ENCODE measurements at places on chromosomes 4 and X. TPM values are rescaled to one million over a fixed set of nuclear protein-coding genes. Genes with fewer than 3 reads are reported as not detected.

DNA sequence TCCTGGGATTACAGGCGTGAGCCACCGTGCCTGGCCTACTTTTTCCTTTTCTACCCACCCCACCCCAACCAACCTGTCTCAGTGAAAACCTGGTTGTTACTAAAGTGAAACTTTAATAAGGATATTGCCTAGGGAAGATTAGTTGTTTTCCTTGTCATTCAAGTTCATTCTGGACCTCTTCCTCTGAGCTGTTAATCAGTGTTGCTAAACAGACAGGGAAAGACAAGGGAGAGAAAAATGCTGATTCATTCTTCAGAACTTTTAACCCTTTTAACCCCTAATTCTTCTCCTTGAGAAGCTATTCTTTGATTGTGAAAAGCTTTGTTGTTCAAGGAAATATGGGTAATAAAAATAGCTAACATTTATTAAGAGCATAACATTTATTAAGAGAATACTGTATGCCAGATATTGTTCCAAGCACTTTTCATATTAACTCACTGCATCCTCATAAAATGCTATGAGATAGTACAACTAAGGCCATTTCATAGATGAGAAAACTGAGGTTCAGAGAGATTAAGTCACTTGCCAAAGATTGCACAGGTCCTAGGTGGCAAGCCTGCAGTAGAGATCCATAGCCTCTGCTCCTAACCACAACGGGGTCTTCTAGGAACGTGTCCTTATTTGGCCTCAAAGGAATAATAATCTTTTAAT is 34.8 kb downstream of the OSTC start:
- H3K4me3 ChIP-seq, result no peak overlapping the region
- no peaks in the 10 kb centered on the region for H3K27me3 ChIP-seq
- no peak overlapping the region for H3K27ac ChIP-seq
- DNase-seq, result no peak
- H3K4me1 ChIP-seq, result peaks cover 4% of the 10 kb centered on the region

DNA sequence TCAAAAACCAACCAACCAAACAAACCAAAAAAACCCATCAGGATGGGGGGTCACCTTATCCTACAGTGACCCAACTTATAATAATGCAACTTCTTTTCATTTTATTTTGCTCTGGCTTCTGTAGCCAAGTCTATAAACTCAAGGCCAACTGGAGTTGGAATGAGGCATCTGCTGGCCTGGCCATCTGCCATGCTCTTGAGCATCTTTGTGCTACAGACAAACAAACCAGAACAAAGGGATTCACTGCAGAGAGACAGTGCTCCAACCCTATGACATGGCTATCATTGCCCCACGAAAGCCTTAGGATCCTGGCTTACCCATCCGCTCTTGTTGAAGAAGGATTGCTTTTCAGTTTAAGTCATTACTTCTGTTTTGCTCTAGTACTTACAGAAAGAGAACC is 49.2 kb upstream of the SCRG1 start:
- H3K27ac ChIP-seq, result no peak overlapping the region
- H3K4me3 ChIP-seq, result no peak overlapping the region
- no peak for DNase-seq
- no peaks in the 10 kb centered on the region for H3K36me3 ChIP-seq

GRCh38 chrX:42422961-42423360 is 355.0 kb downstream of the PPP1R2C start:
- H3K4me1 ChIP-seq, result no peaks in the 10 kb centered on the region
- no peak for DNase-seq
- H3K27ac ChIP-seq, result no peak overlapping the region
- H3K4me3 ChIP-seq, result no peak overlapping the region

DNA sequence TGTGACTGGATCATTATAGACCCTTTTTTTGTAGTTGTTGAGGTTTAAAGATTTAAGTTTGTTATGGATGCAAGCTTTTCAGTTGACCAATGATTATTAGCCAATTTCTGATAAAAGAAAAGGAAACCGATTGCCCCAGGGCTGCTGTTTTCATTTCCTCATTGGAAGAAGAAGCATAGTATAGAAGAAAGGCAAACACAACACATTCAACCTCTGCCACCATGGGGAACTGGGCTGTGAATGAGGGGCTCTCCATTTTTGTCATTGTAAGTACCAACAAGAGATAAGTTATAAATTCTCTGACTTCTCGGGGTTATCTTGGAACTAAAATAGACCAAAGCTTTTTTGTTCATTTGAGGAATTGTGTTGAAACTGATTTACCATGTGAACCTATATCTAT is at the start of gene CYBB:
TSS of gene CYBB (plus strand) at position 203 of the 400 bp plus-strand sequence. CDS start at position 222, 19 bp downstream.
- H3K4me3 ChIP-seq, result no peak within 1 kb of the TSS
- no peaks in the 10 kb centered on the region for H3K36me3 ChIP-seq

GRCh38 chrX:108209006-108209554 is 117.5 kb downstream of the ATG4A start:
- no peaks in the 10 kb centered on the region for H3K27me3 ChIP-seq
- no peaks in the 10 kb centered on the region for H3K4me1 ChIP-seq
- no peaks in the 10 kb centered on the region for H3K36me3 ChIP-seq
- no peak overlapping the region for H3K27ac ChIP-seq

DNA sequence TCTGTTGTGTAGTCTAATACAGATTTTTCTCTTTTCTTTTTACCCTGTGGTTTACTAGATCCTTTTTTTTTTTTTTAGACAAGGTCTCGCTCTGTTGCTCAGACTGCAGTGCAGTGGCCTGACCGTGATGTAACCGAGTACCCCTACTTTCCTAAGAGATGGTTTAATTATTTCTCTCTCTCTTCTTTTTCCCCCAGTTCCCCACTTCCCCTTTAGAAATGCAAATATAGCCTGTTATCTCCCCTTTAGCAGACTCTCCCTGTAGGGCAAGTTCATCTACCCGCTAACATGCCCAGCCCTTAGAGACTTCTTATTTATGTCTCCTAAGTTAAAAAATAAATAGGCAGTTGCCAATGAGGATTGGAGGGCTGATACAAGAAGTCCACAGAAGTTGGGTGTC is 4.5 kb downstream of the SNX25 start:
- no peaks in the 10 kb centered on the region for H3K27me3 ChIP-seq
- peaks cover 14% of the 10 kb centered on the region for H3K4me1 ChIP-seq
- H3K27ac ChIP-seq, result no peak overlapping the region
- DNase-seq, result no peak
- H3K36me3 ChIP-seq, result no peaks in the 10 kb centered on the region

- peak overlapping the region; percentile 47 for H3K4me3 ChIP-seq
- DNase-seq, result peak; percentile 87
- H3K4me1 ChIP-seq, result peaks cover 11% of the 10 kb centered on the region
- no peak overlapping the region for H3K27ac ChIP-seq
- H3K27me3 ChIP-seq, result peaks cover 31% of the 10 kb centered on the region
- H3K36me3 ChIP-seq, result no peaks in the 10 kb centered on the region
Measured at GRCh38 chr4:182448281-182449151, 205.3 kb downstream of the TENM3 start.

- no peak overlapping the region for H3K27ac ChIP-seq
- H3K27me3 ChIP-seq, result peaks cover 6% of the 10 kb centered on the region
- no peak overlapping the region for H3K4me3 ChIP-seq
- no peaks in the 10 kb centered on the region for H3K36me3 ChIP-seq
Measured at GRCh38 chrX:133980832-133981588, 4.4 kb downstream of the GPC3 start.

GRCh38 chr4:183362036-183362435 is 39.8 kb upstream of the CLDN24 start:
- no peak overlapping the region for H3K27ac ChIP-seq
- no peak overlapping the region for H3K4me3 ChIP-seq
- H3K27me3 ChIP-seq, result peaks cover 2% of the 10 kb centered on the region
- DNase-seq, result no peak

DNA sequence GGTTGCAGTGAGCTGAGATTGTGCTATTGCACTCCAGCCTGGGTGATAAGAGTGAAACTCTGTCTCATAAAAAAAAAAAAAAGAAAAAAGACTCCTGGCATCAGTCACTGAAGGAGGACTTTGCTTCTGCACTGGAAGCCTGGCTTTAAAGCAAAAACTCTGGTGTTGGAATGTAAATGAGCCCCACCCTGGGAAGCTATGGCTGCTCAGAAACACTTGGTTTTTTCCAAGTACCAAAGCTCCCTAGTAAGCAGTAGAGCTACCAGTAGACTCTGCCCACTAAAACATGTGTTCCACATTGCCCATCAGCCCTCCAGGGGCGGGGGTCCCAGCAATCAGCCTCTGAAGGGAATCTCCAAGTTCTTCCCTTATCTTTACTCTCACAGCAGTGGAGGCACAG is 154.4 kb downstream of the SHROOM3 start:
- no peak overlapping the region for H3K27ac ChIP-seq
- H3K36me3 ChIP-seq, result no peaks in the 10 kb centered on the region
- H3K27me3 ChIP-seq, result no peaks in the 10 kb centered on the region
- no peaks in the 10 kb centered on the region for H3K4me1 ChIP-seq
- H3K4me3 ChIP-seq, result no peak overlapping the region

DNA sequence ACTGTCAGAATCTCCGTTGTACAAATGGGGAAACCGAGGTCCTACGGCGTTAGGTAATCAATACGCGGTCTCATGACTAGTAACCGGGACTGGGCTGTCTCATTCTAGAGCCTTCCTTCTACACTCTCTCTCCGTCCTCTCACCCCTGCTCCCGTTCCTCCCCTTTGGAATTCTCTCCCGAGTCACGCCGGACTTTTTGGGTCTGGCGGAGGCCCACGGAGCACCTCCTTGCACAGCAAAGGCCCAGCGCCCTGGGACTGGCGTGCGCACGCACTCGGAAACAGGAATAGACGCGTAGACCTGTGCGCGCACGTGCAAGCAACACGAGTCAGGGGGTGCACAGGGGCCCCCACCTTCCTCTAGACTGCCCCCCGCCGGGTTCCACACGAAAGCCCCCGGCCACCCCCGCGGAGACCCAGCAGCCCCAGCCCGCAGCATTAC is 361 bp downstream of the QDPR start:
- H3K4me3 ChIP-seq, result peak overlapping the region; percentile 74
- peak overlapping the region; percentile 56 for H3K27ac ChIP-seq
- H3K36me3 ChIP-seq, result no peaks in the 10 kb centered on the region
- DNase-seq, result peak; percentile 53
- peaks cover 10% of the 10 kb centered on the region for H3K27me3 ChIP-seq

GRCh38 chrX:44344687-44345086 is 1.2 kb upstream of the EFHC2 start:
- DNase-seq, result no peak
- H3K4me1 ChIP-seq, result no peaks in the 10 kb centered on the region
- H3K27me3 ChIP-seq, result no peaks in the 10 kb centered on the region
- no peaks in the 10 kb centered on the region for H3K36me3 ChIP-seq
- H3K27ac ChIP-seq, result no peak overlapping the region

DNA sequence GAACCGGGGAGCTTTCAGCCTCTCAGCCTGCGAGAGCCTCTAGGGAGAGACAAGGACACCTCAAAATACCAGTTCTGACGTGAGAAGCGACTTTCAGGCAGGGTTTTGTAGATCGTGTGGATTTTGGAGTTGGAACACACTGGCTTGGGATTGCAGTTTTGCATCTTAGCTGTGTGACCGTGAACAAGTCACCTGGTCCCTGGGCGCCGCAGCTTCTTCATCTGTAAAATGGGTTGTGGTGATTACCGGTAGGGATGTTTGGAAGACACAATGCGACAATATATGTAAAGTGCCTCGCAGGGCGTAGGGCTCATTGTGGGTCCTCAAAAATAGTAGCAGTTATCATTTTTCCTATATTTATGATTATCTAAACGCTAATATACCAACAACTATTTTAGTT is 43.7 kb upstream of the STOX2 start:
- no peaks in the 10 kb centered on the region for H3K36me3 ChIP-seq
- no peaks in the 10 kb centered on the region for H3K4me1 ChIP-seq
- no peak for DNase-seq
- no peaks in the 10 kb centered on the region for H3K27me3 ChIP-seq
- H3K4me3 ChIP-seq, result no peak overlapping the region
- H3K27ac ChIP-seq, result no peak overlapping the region

DNA sequence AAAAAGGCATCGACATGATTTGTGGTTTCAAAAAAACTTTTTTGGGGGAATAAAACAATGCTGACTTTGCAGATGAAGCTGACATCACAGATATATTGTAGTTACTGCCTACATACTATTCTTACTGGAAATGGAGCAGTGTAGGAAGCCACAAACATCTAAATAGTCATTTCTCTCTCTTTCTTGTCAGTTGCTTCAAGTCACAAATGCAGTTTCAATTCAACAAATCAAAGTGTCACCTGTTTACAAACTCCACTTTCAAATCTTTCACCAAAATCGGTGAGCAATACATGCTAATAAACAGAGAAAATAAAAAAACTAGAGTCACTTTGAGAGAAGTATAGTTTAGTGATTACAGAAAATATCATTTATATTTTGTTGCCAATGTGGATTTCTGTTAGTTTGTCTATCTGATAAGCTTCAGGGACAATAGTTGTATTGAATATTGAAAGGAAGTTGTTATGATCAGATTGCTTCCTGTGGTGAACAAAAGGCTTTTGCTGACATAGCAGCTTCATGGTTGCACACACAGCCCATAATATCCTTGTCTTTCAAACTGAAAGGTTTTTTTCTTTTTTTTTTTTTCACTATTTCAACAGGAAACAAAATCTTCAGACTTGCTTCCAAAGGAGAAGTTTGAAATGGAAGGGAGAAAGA is 49.7 kb upstream of the PTPN13 start:
- no peak overlapping the region for H3K27ac ChIP-seq
- peaks cover 41% of the 10 kb centered on the region for H3K27me3 ChIP-seq
- no peak overlapping the region for H3K4me3 ChIP-seq
- no peaks in the 10 kb centered on the region for H3K4me1 ChIP-seq
- no peaks in the 10 kb centered on the region for H3K36me3 ChIP-seq

DNA sequence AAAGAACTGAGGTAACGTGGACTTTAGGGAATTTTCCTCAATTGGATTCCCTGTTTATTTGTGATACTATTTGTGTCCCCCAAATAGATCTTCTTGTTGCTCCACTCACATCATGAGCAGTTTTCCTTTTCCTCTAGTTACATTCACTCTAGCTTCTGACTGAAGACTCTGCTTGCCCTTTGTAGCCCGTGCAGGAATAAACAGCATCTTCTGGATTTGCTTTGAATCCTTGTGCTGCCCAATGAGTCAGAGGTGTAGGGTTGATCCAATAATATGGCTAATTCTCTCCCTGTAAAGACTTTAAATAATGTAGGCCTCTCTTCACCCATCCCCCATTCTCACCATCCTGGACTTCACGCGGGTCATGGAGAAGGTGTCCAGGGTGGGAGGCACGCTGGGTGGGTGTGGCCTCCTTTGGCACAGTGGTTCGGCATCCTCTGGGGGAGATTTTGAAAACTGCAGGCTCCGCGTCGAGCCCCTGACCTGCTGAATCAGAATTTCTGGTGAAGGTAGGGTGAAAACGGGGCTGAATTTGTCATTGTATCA is 9.0 kb downstream of the HAND2 start:
- H3K36me3 ChIP-seq, result no peaks in the 10 kb centered on the region
- H3K4me1 ChIP-seq, result peaks cover 4% of the 10 kb centered on the region
- peaks cover 99% of the 10 kb centered on the region for H3K27me3 ChIP-seq
- no peak for DNase-seq

- no peak overlapping the region for H3K4me3 ChIP-seq
- DNase-seq, result no peak
Measured at GRCh38 chrX:68985135-68985755, 156.4 kb downstream of the EFNB1 start.

GRCh38 chr4:25608644-25609043 is 47.0 kb upstream of the SLC34A2 start:
- no peak for DNase-seq
- H3K36me3 ChIP-seq, result no peaks in the 10 kb centered on the region
- H3K27me3 ChIP-seq, result no peaks in the 10 kb centered on the region
- no peak overlapping the region for H3K27ac ChIP-seq
- no peak overlapping the region for H3K4me3 ChIP-seq

- no peak for DNase-seq
- H3K4me3 ChIP-seq, result no peak overlapping the region
- no peaks in the 10 kb centered on the region for H3K27me3 ChIP-seq
Measured at GRCh38 chr4:8026453-8026852, 86.8 kb upstream of the AFAP1 start.

Gene VSIG4
- not detected for total RNA-seq

Gene ABCG2
- total RNA-seq, result 5.0 TPM

Gene SLC38A5
- 25.1 TPM for total RNA-seq

Gene GPR101
- total RNA-seq, result not detected

Gene TSPAN7
- 5.2 TPM for total RNA-seq

Gene FRAS1
- total RNA-seq, result 3.6 TPM

Gene PARM1
- not detected for total RNA-seq

Gene STARD8
- 14.8 TPM for total RNA-seq
